Foreskin keratinocyte (primary cell): ENCODE measurements at places on chromosomes 5 and 9. TPM values are rescaled to one million over a fixed set of nuclear protein-coding genes. Genes with fewer than 3 reads are reported as not detected.

- DNase-seq = peak; percentile 23
These were observed 125.4 kb upstream of the ADAMTS16 start for GRCh38 chr5:5014586-5015235.

- no peak for DNase-seq
These were observed 1.2 kb downstream of the ENTREP1 start for GRCh38 chr9:69326261-69326660.

The IFNA21 gene
- polyA plus RNA-seq = not detected in 2 replicates

The ERGIC1 gene
- 54.3 and 61.3 TPM in 2 replicates for polyA plus RNA-seq

- no peak for DNase-seq
These were observed 640.4 kb upstream of the CDH10 start for GRCh38 chr5:25285136-25285535.

- no peak for DNase-seq
These were observed 931 bp downstream of the FAM219A start for GRCh38 chr9:34457266-34458012.

GRCh38 chr5:132381614-132382013 is 12.1 kb downstream of the SLC22A5 start:
- no peak for DNase-seq

GRCh38 chr5:40332970-40333369 is 346.7 kb upstream of the PTGER4 start:
- no peak for DNase-seq

The IRF1 gene
- polyA plus RNA-seq = 18.0 and 22.7 TPM in 2 replicates

DNA sequence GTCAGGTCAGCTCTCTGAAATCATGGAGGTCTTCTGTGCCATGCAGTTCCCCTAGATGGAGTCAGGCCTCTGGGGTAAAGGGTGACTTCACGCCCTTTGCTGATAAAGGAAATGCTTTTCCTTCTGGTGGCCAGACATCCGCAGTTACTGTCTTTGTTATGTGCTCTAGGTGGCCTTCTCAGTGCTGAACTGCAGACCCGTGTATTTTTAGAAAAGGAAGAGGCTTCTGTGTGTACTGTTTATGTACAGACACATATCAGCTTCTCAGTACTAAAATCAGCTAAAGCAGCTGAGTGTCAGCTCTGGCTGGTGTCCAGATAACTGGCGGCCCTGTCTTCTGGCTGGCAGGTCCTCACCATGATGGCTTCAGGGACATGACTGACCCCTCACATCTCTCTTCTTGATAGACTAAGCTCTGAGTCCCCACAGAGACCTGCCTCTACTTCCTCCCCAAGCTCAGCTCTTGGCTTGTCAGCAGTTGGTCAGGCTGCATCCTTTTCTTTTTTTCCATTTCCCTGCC is 75.3 kb downstream of the ARHGAP26 start:
- no peak for DNase-seq

DNA sequence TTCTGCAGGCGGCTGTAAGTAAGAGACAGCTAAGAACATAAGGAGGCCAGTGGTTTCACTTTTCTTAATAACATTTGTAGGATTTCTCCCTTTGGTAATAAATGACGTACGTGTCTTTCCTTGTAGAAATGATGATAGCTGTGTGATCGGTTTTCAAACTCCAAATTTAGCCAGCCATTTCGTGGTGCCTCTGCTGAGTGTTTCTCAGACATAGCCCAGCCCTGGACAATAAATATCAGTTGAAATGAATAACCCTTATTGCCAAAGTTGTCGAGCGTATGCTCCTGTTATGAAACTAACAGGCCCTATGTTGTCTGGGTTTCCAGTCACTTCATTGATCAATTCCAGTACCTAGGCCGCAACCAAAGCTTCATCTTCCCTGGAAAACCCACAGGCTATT is 75.0 kb upstream of the MSX2 start:
- DNase-seq = no peak

- DNase-seq = no peak
These were observed 32.2 kb downstream of the PRLR start for GRCh38 chr5:35198075-35198474.

- DNase-seq = peak; percentile 67
These were observed 98.6 kb upstream of the TLE1 start for GRCh38 chr9:81787747-81788632.

GRCh38 chr5:11075035-11075805 is 314.2 kb upstream of the DAP start:
- DNase-seq = no peak

The PCDHA9 gene
- polyA plus RNA-seq = 0.01 TPM in 1 of 2 replicates, not detected in the other

The GNA14 gene
- polyA plus RNA-seq = not detected in 2 replicates

The ZNF484 gene
- polyA plus RNA-seq = 0.59 and 0.74 TPM in 2 replicates

The ZNF658 gene
- 0.85 and 1.2 TPM in 2 replicates for polyA plus RNA-seq

GRCh38 chr5:107074996-107075395 is 595.7 kb downstream of the EFNA5 start:
- no peak for DNase-seq

DNA sequence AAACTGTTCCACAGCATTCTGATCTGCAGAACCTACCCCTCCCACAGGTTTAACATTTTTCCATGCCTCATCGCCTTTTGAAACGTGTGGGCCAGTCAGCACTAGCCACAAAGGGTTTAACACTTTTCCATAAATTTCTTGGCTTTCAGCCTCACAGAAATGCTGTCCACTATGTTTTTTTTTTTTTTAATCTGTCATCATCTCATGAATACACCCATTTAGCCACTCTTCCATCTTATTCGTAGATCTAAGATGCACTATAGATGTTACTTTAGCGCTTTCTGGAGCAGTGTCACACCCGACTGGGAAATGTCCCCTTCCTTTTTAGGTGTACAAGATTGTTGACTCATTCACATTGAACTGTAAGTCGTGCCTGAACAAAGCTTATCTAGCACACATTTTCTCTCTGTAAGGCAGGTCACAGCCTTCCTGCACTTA is 62.3 kb downstream of the GCNT1 start:
- peak; percentile 51 for DNase-seq

The POU5F2 gene
- not detected in 2 replicates for polyA plus RNA-seq

- no peak for DNase-seq
These were observed 26.0 kb downstream of the IRX4 start for GRCh38 chr5:1856596-1857255.

- peak; percentile 92 for DNase-seq
These were observed 42.5 kb downstream of the RALGPS1 start for GRCh38 chr9:126956917-126957686.

DNA sequence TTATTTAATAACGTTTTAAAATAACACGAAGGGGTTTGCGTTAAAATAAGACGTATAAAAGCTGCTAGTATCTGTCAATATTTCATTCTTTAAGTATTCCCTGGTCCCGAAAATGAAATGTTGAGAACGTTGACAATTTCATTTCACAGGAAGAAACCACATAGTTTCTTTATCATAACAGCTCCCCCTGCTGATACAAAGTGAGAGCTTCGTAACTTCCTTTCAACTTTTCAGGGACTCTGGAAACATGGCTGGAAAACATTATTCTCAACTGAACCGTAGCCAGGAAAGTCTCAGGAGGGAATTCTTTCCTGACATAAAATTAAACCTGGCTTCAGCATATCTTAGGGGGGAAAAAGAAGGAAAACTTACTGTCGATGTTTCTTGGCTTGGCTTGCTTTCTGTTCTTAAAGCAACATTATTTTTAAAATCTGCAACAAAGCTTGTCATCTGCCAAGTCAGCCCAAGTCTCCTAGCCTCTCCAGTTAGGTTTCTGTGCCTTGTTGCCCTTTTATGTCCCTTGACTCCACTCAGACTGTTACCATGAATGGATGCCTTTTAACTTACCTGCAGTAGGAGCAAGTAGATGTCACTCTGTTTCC is 122.9 kb upstream of the DAB2 start:
- DNase-seq = peak; percentile 44

- no peak for DNase-seq
These were observed 162.0 kb upstream of the CDKN2B start for GRCh38 chr9:22170990-22171670.

DNA sequence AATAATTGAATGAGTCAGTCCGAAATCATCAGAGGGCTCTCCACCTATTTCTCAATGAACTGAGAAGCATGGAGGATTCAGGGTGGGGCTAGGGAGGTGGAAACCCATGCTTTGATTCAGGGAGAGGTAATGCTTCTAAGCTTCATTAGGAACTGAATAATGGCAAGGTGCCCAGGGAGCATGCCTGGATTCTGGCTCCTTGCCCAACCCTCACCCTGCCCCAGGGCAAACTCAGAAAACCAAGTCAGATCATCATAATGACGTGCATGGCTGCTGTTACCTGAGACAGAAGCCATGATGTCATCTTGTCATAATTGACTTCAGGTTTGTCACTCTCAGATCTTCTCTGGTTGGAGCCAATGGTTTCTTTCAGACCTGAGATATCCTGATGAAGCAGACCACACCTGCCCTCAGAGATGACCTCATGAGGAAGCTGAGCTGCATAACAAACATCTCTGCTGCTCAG is 199.6 kb downstream of the SYK start:
- DNase-seq = peak; percentile 100

The TMEM215 gene
- not detected in 2 replicates for polyA plus RNA-seq

DNA sequence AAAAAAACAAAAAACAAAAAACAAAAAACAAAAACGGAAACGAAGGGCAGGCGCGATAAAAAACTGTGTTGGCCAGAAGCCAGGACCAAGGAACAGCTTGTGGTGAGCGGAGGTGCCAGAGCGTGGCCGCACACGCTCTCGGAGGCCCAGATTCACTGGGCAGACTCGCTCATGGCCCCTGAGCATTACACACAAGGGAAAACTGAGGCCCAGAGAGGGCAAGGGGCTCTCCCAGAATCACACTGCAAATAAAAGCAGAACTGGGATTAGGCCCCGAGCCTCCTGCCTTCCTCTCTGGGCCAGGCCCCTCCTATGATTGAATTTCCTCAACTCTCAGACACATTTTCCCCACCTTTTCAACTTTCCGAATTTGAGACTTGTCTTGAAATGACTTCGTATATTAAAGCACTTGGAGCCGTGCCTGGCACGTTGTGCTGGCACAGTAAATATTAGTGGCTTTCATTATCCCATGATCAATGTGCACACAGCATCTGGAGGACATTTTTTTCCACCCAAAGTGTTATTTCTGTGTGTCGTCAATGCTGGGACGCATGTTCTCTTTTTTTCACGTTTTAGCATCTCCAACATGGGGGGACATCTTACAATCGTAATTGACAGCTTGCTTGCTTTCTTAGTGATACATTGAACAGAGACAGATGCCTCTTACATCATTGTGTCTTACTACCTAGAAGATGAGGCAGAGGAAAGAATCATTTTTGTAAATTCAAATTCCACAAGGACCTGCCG is 7.4 kb downstream of the FIBCD1 start:
- DNase-seq = no peak

The DBH gene
- polyA plus RNA-seq = not detected in 2 replicates

DNA sequence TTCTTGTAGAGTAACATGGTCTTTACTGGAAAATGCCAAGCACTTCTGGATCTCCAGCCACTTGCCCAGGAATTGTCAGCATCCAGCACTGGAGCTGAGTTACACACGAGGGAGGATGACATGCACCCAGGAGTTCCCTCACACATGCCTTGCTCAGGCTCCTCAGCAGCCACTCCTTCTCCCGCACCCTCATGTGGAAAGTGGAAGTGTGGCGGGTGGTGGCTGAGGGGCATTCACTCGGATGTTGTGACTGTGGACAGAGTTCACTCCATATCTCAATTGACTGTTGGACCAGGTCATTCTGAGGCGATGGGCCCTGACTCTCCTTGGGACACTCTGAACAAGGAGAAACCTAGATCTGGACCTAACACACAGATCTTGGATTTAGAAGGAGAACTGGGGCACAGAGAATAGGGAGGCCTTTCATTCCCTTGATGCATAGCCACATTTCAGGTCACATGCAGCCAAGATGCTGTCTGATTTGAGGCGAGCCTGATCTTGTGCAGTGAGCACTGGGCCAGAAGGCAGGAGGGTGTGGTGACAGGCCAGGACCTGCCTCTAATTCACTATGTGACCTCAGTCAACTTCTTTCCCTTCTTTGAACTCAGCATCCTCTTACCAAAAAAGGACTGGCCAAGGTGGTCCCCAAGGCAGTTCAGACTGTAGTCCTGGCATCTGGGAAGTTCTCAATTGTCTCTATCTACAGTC is 62.1 kb downstream of the CYSTM1 start:
- peak; percentile 67 for DNase-seq

GRCh38 chr9:112751056-112751795 is 666 bp downstream of the SNX30 start:
- peak; percentile 46 for DNase-seq

GRCh38 chr5:131305906-131306305 is 42.1 kb downstream of the CDC42SE2 start:
- peak; percentile 53 for DNase-seq

- no peak for DNase-seq
These were observed 21.0 kb downstream of the TIMD4 start for GRCh38 chr5:156942064-156942463.

DNA sequence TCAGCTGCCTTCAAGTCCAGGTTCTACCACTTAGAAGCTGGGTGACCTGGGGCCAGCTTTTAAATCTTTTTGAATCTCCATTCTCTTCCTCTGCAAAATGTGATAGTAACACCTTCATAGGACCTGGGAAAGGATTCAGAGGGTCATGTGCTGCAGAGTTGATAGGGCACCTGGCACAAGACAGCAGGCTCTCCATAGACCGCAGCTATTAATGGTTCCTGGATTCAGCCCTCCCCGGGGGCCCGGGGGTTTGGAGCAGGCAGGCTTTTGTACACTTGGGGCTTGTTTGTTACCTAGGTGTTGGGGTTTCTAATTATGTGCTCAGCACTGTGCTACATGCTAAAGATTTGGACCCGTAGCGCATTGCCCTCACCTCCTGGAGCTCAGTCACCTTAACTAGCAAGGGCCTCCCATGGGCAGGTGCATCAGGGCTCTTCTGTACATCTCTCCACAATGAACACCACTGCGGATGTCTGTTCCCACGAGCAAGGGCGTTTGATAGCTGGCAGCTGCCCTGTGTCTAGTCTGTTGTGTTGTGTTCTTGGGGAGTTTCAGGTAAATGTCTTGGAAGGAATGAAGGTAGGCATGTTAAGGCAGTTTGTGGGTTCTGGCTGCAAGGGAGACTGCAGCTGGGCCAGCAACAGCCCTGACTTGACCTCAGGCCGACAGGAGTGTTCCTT is 12.1 kb downstream of the PRRC2B start:
- no peak for DNase-seq

The PWWP2A gene
- 3.0 and 4.4 TPM in 2 replicates for polyA plus RNA-seq

The PRUNE2 gene
- polyA plus RNA-seq = 0.30 and 0.67 TPM in 2 replicates

DNA sequence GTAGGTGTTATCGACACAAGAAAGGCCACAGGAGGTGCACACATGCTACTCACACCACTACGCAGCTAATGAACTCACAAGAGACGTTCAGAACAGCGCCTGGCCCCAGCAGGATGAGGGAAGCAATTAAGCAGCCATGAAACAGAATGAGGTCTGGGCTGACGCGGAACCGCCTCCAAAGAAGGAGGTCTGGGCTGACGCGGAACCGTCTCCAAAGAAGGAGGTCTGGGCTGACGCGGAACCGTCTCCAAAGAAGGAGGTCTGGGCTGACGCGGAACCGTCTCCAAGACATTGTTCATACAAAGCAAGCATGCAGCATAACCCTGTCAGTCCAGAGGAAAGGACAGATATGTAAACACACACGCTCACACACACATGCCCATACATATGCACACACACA is 63.2 kb upstream of the ZNF354A start:
- no peak for DNase-seq

- DNase-seq = peak; percentile 33
These were observed 109.5 kb upstream of the CD180 start for GRCh38 chr5:67305913-67306710.

The CLIC3 gene
- 1.3 and 2.6 TPM in 2 replicates for polyA plus RNA-seq
